Brain pericyte (primary cell): ENCODE measurements at places on chromosomes 2 and 18.

DNA sequence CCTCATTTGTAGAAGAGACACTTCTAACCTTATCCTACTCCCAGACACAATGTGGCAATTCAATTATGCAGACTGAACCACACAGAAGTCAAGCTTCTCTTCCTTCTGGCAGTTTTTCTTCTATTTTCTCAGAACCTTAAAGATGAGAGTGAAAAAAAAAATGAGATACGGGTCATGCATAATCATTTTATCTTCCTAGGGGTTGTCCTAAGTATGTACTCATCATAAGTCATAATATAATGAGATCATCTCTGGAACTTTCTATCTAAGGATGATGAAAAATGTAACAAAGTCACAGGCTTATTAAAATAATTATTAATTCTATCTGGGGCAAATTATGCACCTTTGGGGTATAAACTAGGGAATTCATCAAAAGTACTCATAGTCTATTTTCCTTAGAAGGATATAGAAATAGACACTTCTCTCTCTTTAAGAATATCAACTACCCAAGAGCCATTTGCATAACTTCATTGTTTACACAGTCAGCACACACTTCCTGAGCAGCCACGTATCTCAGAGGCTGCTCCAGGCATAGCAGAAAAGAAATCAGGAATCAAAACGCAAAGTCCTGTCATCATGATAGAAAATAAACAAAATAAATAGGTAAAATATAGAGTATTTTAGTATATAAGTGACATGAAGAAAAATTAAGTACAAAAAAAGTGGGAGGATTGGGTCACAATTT is 345.9 kb upstream of the SPHKAP start:
- no peak for DNase-seq

GRCh38 chr2:24509425-24509824 is 18.4 kb downstream of the NCOA1 start:
- no peak for DNase-seq

DNA sequence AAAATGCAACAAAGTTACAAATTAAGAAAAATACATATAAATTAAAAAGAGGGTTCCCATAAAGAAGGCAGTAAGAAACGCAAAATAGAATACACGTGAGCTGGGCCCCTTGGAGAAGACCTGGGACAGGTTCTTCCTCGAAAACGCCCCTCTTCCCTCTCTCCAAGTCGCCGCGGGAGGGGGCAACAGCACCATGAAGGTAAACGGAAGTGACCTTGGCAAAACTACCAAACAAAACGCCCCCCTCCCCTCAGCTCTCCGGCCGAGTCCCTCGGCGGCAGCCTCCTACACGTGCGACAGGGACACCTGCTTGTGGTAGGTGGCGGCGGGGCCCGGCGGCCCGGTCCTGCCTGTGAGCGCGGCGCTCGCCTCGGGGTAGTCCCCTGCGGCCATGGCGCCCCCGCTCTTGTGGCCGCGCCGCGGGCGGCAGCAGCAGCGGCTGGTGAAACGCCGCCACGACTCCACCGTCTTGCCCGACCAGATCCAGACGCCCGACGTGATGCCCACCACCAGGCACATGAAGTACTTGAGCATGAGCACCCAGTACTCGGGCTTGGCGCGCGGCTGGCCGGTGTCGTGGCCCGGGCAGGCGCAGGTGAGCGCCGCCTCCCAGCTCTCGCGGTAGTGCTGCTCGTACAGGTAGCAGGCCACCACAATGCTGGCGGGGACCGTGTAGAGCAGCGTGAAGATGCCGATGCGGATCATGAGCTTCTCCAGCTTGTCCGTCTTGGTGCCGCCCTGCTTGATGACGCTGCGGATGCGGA is 2.8 kb downstream of the FZD5 start:
- DNase-seq: no peak

GRCh38 chr2:145925591-145925990 is 1405.7 kb upstream of the ZEB2 start:
- DNase-seq: no peak

DNA sequence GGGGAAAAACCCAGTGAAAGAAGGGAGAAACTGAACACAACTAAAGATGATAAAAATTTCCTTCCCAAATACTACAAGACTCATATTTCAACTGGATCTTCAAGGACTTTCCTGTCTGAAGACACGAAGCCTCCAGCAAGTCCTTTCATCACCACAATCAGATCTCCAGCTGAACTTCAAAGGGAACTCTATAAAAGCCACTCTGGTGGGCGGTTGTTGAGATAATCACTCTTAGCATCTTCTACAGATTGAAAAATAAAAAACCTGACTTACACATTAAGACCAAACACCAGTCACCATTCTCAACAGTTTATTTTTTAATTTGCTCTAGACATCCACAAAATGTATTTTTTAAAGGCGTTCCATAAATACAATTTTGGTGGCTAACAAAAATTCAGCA is 4.4 kb downstream of the REV1 start:
- DNase-seq: no peak

DNA sequence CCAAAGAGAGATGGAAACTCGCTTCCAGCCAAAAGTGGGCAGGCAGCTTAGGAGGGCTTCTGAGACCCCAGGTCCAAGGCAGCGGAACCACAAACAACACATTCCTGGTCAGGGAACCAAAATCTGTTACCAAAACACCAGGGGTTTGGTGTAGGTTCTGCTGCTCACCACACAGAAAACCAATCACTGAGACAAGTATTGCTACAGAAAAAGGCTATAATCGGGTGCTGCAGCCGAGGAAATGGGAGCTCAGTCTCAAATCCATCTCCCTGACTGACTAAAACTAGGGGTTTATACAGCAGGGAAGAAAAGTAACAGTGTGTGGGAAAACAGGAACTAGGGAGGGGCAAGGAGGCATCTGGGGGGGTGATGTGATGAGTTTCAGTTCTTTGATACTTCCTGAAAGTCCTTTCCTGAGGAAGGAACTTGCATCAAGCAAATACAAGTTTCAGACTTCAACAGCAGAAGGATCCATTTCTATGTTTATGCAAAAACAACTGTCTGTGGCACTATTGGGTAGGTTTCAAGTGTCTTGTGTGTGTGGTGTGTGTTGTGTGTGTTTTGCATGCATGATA is 108.0 kb downstream of the FAM168B start:
- no peak for DNase-seq

- DNase-seq: no peak
Observed at GRCh38 chr2:86189782-86190416, 5.4 kb downstream of the IMMT start.

DNA sequence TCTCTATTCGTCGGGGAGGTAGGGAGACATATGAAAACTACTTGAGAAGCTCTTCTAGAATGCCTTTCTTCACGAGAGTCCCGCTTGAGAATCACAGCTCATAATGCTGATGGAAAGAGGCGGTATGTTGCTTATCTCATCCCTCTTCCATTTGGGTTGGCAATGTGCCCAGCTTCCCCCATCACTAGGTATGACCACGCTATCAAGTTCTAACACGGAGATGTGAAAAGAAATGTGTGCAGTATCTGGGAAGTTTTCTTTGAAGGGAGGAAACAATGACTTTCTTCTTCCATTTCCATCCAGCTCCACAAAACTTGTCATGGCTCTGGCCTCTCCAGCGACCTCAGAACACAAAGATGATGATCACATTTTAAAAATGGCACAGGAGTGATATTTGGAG is 742.4 kb downstream of the DCDC2C start:
- DNase-seq: no peak

- DNase-seq: no peak
Observed at GRCh38 chr2:67642961-67643360, 245.8 kb downstream of the ETAA1 start.

DNA sequence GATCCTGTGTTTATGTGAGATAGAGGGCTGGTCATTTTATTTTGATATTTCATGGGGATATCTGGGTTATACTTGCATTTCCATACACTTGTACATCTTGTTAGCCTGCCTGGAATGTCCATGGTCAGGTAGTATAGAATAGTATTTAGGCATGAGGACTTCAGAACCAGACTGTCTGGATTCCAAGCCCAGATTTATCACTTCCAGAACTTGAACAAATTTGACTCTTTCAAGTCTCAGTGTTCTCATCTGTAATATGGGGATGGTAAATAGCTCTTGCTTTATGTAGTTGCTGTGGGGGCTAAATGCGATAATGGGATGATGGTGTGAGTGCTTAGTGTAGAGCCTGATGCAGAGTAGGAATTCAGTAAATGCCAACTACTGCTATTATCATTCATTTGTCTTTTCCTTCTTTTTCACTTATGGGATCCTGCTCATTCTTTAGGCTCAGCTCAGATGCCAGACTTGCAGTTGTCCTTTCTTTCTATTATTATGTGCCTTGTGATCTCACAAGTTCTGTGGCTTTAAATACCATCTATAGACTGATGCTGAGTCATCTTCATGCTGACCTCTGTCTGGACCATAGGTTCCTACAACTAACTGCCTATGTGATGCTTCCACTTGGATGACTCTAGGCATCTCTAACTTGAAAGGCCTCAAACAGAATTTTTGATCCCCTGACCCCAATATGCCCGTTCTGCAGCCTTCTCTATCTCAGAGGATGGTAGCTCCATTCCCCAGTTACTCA is 67.4 kb downstream of the POLE4 start:
- no peak for DNase-seq

DNA sequence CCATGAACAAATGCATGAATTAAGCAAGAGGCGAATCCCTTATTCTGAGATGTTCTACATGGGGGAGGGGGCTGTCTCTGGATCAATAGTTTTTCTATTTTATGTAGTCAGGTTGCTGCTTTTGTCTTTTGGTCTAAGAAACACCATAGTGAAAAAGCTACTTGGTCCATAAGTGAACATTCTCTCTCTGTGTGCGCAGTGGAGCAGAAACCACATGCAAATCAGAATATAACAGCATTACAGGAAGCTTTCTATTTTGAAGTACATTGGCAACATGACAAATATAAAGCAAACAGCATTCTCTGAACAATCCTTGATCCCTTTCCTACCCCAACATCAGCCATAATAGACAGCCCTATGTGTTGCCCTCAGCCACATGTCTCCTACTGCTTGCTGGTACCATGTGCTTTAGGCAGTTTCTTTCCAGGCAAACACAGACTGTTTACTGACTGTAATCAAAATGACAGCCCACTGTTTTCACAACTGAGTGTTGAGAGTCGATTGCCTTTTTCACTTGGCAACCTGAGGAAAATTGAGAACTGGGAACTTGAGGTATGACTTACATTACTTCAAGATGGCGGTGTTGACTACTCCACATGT is 10.6 kb downstream of the SCN3A start:
- no peak for DNase-seq

GRCh38 chr2:205837663-205838062 is 155.4 kb downstream of the NRP2 start:
- DNase-seq: no peak

DNA sequence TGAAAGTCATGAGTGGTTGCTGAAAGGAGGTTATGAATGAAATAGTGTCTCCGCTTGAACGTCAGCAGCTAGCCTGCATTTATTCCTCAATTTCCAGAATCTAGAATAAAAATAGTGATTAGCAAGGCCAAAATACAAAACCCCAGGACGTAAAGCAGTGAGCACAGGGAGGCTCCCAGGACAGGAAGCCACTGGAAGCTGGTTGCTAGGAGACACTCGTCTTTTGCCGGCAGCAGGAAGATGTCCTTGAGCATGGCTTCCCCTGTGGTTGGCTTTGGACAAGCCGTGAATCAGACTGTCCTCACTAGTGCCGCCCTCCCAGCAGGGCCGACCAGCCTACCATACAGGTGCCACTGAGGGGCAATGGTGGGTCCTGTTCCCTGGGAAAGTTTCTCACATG is 374.4 kb downstream of the MTX2 start:
- DNase-seq: no peak

GRCh38 chr2:22821458-22821857 is 563.5 kb upstream of the KLHL29 start:
- no peak for DNase-seq

- DNase-seq: no peak
Observed at GRCh38 chr18:8301427-8302172, 307.6 kb upstream of the RAB12 start.

DNA sequence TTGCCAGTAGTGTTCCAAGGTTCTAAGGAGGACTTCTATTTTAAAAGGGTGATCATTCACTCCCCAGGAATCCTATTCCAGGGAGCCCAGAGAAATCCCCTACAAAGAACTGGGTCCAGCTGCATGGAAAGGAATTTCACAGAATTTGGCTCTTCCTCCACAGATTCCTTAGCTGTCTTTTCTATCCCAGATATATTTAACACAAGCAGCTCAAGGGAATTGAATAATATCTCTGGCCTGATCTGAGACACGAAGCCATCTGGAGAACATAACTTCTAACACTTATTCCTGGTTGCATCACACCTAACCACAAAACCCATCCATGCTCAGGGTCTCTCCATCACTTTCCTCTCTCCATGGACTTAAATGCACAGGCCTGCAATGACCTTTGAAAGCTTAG is 306.7 kb upstream of the ACVR2A start:
- no peak for DNase-seq

- DNase-seq: no peak
Observed at GRCh38 chr2:67649331-67650261, 252.5 kb downstream of the ETAA1 start.

GRCh38 chr18:21191596-21192307 is 50.3 kb upstream of the GREB1L start:
- no peak for DNase-seq

DNA sequence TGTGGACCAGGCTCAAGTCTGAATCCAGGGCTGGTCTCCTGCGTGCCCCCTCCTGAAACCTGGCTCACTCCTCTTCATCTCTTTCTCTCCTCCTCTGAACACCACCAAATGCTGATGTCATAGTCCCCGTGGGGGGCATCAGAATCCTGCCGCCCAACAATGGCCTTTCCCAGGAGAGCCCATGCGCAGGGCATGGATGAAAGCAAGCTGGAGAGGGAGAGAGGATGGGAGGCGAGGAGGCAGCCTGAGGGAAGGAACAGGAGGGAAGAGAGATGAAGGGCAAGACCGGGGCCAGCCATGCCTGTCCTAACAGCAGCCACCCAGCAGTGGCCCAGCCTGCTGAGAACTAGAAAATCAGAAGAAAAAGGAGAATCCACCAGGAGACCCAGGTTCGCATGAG is 22.3 kb upstream of the LPIN1 start:
- DNase-seq: no peak

- DNase-seq: no peak
Observed at GRCh38 chr2:28395334-28396061, 2.8 kb downstream of the FOSL2 start.

GRCh38 chr2:206831442-206831995 is 66.1 kb downstream of the FASTKD2 start:
- DNase-seq: no peak

GRCh38 chr2:183375821-183376220 is 251.6 kb downstream of the NUP35 start:
- no peak for DNase-seq

GRCh38 chr2:5914811-5915611 is 222.8 kb downstream of the SOX11 start:
- peak; percentile 33 for DNase-seq

GRCh38 chr2:29459445-29460179 is 344.4 kb downstream of the CLIP4 start:
- peak; percentile 43 for DNase-seq

DNA sequence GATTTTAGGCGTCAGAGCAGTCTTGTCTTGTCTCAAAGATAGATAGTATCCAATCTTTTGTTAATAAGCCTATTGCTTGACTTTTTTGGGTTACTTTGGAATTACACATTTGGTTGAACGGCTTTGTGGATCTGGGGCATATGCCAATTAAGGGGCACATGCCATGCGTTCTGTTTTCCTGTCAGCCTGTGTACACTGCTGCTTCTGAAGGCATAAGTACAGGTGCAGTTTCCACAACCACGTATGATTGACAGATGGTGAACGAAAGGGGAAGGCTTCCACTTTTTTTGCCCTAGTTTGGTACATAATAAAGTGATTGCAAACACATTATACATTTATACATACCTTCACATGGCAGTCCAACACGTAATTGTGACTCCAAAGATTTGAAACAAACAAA is 102.3 kb downstream of the RAPH1 start:
- DNase-seq: no peak
